NCI-H1092 (cell line): ENCODE measurements at places on chromosomes 6 and 20.

GRCh38 chr6:31775633-31776484, 1.3 kb downstream of the VWA7 start:
- no peak for DNase-seq

- DNase-seq: no peak
These were observed 102.6 kb downstream of the CD109 start for GRCh38 chr6:73798592-73798991.

GRCh38 chr20:62368976-62369814, 2.1 kb upstream of the LAMA5 start:
- no peak for DNase-seq

- DNase-seq: no peak
These were observed 6.7 kb upstream of the KHDC1L start for GRCh38 chr6:73231986-73232391.

DNA sequence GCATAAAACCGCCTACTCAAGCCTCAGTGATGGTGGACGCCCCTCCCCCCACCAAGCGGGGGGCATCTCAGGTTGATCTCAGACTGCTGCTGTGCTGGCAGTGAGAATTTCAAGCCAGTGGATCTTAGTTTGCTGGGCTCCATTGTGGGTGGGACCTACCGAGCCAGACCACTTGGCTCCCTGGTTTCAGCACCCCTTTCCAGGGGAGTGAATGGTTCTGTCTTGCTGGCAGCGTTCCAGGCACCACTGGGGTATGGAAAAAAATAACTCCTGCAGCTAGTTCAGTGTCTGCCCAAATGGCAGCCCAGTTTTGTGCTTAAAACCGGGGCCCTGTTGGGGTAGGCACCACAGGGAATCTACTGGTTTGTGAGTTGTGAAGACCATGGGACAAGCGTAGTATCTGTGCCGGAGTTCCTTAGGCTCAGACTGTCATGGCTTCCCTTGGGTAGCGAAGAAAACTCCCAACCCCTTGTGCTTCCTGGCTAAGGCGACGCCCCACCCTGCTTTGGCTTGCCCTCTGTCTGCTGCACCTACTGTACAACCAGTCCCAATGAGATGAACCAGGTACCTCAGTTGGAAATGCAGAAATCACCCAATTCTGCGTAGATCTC, 1334.5 kb upstream of the ADGRB3 start:
- no peak for DNase-seq

DNA sequence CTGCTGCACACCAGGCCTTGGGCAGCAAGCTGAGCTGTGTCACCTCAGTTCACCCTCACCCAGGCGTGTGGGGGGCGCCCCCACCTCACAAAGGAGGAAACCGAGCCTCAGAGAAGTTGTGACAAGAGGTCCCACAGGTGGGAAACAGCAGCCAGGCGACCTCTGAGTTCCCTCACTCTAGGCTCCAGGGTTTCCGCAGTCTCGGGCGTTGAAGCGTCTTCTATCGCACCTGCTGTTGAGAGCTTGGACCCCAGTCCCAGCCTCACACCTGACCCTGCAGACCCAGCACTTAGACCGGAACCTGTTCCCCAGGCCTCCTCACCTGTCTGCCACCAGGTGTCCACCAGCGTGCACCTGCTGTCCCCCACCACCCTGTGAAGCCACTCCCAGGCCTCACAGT, 22.3 kb upstream of the APMAP start:
- DNase-seq: no peak
